Peyer's patch (tissue), 4 donors: ENCODE measurements at places on chromosomes 2 and 18. TPM values are rescaled to one million over a fixed set of nuclear protein-coding genes. Genes with fewer than 3 reads are reported as not detected.

Gene MRPL30
- total RNA-seq, result 38.0 TPM

Gene L3MBTL4
- total RNA-seq, result 13.4 TPM

Gene DLGAP1
- total RNA-seq, result 0.53 TPM

Gene LIMS3
- total RNA-seq, result 11.6 TPM

- DNase-seq, result no peak
Measured at GRCh38 chr2:177970670-177971454, 101.7 kb downstream of the PDE11A start.

- DNase-seq, result no peak
Measured at GRCh38 chr2:215535741-215536140, 99.9 kb upstream of the FN1 start.

GRCh38 chr2:9260464-9260918 is 53.9 kb downstream of the ASAP2 start:
- DNase-seq, result no peak

DNA sequence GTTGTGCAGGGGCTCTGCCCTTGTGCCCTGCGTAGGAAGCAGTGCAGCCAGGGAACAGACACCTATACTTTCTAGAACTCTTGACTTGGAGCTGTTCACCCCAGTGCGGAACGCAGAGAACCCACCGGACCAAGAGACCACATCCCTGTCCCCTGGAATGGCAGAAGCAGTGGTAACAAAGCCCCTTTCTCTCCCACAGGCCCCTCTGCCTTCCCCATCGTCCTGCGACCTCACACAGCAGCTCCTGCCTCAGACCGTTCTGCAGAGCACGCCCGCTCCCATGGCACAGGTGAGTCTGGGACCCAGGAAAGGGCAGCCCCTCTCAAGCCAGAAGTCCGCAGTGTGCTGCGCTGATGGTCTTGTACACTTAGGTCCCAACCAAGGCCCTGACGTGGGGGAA is 24.6 kb upstream of the RPL31 start:
- DNase-seq, result no peak

GRCh38 chr2:183347969-183348368 is 223.7 kb downstream of the NUP35 start:
- DNase-seq, result no peak

- DNase-seq, result no peak
Measured at GRCh38 chr2:173048522-173048896, 27.1 kb upstream of the MAP3K20 start.

DNA sequence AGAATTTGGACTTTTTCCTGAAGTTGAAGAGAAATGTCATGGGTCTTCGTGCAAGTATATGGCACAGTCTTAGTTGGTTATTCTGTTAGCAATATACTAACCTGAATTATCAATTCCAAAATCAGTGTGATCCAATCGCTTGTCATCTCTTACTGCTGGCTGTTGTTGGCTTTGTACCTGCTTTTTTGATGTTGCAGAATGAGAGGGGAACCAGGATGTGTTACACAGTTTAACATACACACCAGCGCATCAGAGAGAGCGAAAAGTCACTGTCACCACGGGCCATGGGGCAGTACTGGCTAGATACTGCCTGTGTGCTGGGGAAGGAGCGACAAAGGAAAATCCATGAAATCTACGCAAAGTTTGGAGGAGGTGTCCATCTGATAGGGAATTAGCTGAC is 59.3 kb upstream of the SPP2 start:
- DNase-seq, result no peak

DNA sequence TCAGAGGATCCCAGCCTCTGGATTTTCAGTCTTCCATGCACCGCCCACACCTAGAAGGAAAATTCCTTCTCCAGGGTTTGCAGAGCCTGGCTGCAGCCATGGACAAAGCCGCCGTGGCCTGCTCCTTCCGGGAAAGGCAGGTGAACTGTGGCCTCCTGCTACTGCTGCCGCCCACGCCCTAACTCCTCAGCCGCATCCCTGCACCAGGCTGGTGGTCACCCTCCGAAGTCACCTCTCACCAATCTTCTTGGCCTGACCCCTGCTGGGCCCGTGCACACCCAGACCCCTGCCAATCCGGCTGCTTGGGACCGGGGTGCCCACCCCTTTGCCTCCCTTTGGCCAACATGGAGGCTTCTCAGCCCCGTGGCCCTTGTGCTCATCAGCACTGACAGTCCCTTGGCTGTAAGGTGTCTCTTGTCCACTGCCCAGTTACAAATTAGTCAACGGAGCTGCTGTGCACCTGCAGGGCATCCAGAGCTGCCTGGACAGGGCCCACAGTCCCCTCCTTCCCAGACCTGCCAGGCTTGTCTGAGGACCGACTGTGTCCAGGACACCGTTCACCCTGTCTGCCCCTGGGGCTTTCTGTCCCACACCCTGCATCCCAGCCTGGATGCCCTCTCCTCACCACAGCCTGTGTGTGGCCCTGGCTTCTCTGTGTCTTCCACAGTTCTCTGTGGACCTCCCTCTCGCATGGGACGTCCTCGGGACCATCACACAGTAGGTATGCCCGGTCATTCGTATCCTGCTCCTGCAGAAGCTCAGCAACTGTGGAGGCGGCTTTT is 130.1 kb upstream of the TPO start:
- DNase-seq, result no peak

DNA sequence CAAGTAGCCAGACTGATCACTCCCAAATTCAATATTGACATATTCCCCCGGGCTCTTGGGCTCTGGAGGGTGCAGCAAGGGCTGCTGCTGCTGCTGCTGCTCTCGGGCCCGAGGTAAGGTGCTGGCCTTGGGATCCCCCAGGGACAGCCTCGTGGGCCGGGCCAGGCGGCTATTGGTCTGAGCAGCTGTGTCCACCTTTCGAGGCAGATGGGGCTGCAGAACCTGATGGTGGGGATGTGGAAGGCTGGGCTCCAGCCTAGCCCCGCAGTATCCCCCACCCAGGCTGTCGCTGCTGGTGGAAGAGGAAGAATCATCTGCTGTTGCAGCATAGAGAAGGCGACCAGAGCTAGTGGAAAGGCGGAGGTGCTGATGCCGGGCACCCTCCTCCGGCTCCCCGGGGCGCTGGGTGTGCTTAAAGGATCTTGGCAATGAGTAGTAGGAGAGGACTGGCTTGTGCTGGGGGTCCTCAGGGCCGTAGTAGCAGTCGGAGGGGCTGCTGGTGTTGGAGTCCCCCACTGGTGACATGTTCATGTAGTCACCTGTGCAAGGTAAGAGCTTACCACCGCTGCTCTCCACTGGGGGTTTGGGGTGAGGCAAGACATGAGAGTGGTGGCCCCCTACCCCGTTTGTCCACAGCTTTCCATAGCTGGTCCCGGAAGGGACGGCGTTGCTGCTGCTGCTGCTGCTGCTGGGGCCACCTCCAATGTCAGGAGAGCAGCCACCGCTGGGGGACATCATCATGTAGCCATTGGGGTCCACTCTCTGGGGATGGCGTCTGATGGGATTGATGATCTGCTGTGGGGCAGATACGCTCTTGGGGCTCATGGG is 3.4 kb downstream of the IRS1 start:
- DNase-seq, result no peak

DNA sequence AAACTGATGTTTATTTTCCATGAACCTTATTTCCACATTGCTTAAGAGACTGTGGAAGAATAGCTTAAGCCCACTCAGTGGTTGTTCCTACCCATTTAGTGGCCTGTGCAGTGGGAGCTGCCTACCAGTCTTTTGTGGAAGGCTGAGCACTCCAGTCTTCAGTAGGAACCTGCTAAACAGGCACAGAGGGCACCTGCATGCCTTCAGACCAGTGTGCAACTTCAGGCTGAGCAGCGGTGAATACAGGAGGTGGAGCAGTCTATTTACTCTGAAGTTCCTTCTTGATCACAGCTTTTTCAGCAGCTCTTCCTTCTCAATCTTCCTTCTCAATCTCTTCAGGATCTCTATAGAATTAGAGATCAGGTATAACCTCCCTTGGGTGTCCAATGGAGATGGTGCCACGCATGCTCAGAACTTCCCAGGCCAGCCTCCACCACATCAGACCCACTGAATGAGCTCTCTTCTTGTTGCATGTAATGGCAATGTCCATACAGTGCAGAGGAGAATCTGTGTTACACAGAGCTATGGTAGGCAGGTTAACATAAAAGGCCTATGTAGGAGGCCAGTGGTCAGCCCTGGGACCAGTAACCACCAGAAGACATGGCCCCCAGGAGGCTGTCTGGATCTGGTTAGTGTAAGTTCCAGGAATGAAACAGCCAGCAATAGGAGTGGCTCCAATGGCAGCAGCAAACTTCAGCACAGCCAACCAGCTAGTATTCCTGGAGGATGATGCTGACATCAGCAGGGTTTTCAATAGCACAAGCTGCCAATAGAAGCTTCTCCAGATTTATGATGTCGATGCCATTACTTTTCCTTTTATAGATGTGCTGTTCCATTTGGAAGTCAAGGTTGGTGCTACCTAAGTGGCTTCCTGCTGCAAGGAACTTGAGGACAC is 47.9 kb upstream of the MAT2A start:
- DNase-seq, result no peak

- peak; percentile 91 for DNase-seq
Measured at GRCh38 chr2:36355151-36355889, at the start of gene CRIM1. TSS of gene CRIM1 (plus strand) at chr2:36355778. CDS start at chr2:36356293, 515 bp downstream.

DNA sequence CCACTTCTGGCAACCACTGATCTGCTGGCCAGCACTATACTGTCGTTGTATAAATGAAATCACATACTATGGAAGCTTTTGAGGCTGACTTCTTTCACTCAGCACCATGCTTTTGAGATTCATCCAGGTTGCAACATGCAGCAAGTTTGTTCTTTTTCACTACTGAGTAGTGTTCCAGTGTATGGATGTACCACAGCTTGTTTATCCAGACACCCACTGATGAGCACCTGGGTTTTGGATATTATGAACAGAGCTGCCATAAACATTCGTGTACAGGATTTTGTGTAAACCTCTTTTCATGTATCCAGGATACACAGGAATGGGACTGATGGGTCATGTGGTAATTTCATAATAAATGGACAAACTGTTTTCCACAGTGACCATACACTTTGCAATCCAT is 10.7 kb downstream of the ERCC3 start:
- no peak for DNase-seq

DNA sequence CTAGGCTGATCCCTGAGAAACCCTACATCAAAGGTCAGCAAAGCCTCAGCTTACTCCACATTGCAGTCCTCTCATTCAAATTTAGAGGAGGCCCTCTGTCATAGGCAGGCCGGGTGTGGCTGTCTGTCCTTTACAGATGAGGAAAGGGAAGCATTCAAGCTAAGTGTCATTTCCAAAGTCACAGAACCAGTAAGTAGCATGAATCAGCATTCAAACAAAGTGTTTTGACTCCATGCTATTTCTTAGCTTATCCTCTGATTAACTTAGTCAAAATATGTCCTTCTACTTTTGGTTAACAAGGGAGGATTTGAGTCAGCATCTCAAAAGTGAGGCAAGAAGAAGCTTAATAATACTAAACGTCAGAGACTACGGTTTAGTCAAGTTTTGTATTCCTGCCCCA is 409.0 kb upstream of the POU3F3 start:
- DNase-seq, result no peak

GRCh38 chr2:10613263-10613662 is 76.5 kb downstream of the NOL10 start:
- DNase-seq, result no peak
